Nephron progenitor cell (in vitro differentiated cells): ENCODE measurements at places on chromosomes 12 and 14.

DNA sequence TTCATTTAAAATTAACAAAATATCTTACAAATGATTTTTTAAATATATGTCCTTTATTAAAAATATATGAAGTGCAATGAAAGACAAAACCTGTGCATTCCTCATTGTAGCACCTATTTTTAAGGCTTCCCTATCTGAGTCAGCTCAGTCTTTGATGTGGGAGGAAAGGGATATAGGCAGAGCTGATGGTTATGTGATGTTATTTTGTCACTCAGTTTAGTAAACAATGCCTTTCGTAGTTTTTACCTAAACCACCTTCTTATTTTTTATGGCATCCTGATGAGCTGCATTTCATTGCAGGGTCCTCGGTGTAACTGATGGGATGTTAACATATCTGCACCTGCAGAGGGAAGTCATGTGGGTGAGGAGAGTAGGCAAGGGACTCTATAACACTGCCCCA lies 58.9 kb upstream of the FRMD6 start:
- DNase-seq = no peak

GRCh38 chr12:64521833-64522232 lies 69.9 kb downstream of the TBK1 start:
- no peak for DNase-seq

- no peak for DNase-seq
Measured at GRCh38 chr14:101480022-101480746, 81.1 kb upstream of the DIO3 start.

DNA sequence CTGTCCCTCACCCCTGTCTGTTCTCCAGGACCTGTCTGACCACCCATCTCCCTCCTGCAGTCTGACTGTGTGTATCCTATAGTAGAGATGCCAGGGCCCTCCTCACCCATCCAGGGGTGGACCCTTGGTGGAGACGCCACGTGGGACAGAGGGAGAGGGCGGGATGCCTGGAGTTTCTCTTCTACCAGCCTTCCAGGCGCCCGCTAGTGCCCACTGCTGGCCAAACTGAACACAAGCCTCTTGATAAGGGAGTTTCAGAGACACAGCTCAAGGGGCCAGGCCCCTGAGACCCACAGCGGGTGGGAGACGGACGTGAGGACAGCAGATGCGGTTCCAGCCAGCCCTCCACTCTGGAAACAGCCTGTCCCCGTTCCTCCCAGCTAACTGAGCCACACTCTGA lies 147.3 kb downstream of the RBM19 start:
- DNase-seq = peak; percentile 65
